ENCODE measurements at places on chromosomes 16 and 17. TPM values are rescaled to one million over a fixed set of nuclear protein-coding genes. Genes with fewer than 3 reads are reported as not detected.

The CD300LB gene
- 0.32 TPM for total RNA-seq

The LRRC37A gene
- total RNA-seq = 2.4 TPM

The PPM1E gene
- 4.9 TPM for total RNA-seq

The CLEC19A gene
- total RNA-seq = not detected

The TLCD1 gene
- 3.5 TPM for total RNA-seq

The HOXB8 gene
- not detected for total RNA-seq

The KRT17 gene
- not detected for total RNA-seq

Data from left cardiac atrium (tissue), 4 donors.